ENCODE measurements at places on chromosomes 13 and 19. TPM values are rescaled to one million over a fixed set of nuclear protein-coding genes. Genes with fewer than 3 reads are reported as not detected.

- no peak for DNase-seq
Measured at GRCh38 chr13:52944697-52945096, 83.9 kb upstream of the OLFM4 start.

DNA sequence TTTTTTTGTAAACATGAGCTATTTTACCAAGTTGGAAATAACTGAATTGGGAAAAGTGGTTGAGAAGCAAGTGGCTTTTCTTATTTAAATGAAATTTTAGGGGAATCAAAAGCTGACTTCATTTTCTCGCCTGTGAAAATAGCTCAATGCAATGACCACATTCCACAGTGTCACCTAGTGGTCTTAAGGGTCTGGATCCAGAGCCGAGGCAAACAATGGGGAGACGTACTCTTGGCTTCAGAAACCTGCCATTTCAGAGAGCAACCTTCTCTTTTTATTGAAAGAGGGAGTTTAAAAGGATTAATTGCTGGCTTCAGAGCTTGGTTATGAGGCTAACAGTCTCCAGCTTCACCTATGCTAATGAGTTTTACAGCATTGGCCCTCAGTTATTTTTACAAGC, 39.7 kb upstream of the RXFP2 start:
- no peak for DNase-seq

- peak; percentile 56 for DNase-seq
Measured at GRCh38 chr13:22915442-22916082, 265.2 kb upstream of the SGCG start.

CGB2 gene
- polyA plus RNA-seq: not detected

KLF5 gene
- polyA plus RNA-seq: 5.6 TPM

DNA sequence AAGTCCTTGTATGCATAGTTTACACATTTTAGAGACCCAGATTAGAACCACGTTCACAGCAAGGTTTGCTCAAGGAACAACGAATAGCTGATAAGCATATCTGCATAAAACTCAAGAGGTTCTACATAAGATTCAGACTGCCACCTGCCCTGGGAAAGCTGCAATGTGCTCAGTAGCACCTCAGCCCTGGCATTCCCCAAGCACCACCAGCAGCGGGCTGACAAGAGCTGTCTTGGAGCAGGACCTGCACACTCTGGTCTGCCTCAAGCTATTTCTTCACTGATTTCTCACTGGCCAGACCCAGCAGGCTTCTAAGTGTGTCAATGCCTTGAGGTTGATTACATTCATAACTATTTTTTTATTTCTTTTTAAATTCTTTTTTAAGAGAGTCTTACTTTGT, 65.8 kb upstream of the UQCRFS1 start:
- no peak for DNase-seq

ADGRE1 gene
- polyA plus RNA-seq: not detected

DNA sequence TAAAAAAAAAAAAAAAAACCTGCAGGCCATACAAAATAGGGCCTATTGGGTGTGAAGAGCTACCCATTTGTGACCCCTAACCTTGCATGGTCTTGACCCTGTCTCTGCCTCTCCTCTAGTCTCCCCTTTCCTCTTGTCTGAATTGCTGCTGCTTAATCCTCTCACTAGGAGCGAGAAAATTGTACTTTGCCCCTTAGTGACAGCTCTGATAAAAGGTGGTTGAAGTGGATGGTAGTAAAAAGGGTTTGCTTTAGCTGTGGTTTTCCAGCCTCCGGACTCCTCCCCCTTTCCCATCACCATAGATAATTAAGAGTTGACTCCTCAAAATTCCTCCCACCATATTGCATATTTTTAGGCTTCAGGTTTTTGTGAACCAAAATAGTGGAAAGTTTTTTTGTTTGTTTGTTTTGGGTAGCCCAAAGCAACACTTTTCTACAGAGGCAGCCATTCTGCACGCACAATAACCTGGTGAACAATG, 23.5 kb downstream of the ACTN4 start:
- DNase-seq: peak; percentile 62

THSD1 gene
- 11.5 TPM for polyA plus RNA-seq

GRCh38 chr13:113756441-113757097, 2.5 kb upstream of the TMEM255B start:
- DNase-seq: peak; percentile 24

- no peak for DNase-seq
Measured at GRCh38 chr19:1068009-1069001, 1.3 kb downstream of the ARHGAP45 start.

DNA sequence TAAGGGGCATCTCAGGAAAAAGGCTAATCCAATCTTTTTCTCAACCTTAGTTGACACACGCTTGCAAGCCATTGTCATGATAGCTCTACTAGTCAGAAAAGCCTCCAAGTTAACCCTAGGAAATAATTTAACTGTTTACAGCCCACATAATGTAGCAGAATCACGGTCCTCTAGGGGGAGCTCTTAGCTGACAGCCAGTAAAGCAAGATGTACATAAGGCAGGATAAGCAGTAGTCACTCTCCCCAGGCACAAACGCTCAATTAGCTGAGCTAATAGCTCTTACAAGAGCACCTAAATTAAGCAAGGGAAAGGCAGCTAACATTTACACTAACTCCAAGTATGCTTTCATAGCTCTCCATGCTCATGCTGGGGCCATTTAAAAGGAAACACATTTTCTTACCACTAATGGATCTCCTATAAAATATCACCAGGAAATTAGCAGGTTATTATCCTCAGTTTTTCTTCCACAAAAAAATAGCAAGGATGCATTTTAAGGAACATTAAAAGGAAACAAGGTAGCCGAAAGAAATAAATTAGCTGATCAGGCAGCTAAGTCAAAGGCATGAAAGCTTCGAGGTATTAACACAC, 33.7 kb upstream of the ZSCAN5A start:
- peak; percentile 39 for DNase-seq

GRCh38 chr13:111629926-111630325, 309.5 kb downstream of the TEX29 start:
- DNase-seq: no peak

PRDX2 gene
- 252 TPM for polyA plus RNA-seq

CEACAM19 gene
- 1.3 TPM for polyA plus RNA-seq

DNA sequence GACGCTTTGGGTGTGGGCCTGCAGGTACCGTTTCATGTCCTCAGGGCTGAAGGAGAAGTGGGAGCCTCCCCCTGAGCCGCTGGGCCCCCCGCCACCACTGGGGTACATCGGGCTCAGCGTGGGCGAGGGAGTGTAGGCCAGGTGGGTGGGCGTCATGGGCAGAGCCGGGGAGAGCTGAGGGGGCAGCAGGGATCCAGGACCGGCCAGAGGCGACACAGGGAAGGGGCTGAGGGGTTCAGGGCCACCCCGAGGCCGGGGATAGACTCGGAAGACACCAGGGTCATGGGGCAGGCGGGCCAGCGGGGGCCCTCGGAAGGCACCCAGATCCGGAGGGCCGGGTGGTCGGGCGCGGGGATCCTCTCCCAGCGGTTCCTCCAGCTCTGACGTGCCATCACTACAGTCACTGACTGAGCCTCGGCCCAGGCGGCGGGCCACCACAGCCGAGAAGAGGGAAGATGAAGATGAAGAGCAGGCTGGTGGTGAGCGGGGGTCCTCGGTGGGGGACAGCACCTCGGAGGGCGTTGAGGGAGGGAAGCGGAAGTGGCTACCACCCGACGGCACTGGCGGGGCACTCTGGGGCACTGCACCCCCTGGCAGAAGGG, 5.7 kb downstream of the ERF start:
- DNase-seq: no peak

DNA sequence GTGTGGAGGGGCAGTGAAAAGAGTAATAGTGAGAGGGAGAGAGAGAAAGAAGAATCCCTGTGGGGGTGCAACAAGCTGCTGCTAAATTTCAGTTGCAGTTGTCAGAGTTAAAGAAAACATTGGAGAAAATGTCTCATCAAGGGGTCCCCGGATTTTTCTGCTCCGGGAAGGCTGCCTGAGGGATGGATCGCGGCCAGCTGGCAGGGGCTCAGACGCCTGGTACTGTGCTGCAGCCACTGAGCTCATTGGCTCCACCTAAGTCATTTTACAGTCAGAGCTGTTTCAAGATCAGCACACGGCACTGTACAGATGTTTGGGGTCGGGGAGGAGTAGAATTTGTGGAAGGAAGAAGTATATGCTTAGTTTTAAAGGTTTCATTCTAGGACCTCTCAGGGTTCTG, 106.2 kb downstream of the SHISA2 start:
- no peak for DNase-seq

GRCh38 chr13:112900226-112900600, 68.8 kb upstream of the MCF2L start:
- no peak for DNase-seq

- no peak for DNase-seq
Measured at GRCh38 chr13:113915786-113916329, 52.0 kb upstream of the GAS6 start.

DNA sequence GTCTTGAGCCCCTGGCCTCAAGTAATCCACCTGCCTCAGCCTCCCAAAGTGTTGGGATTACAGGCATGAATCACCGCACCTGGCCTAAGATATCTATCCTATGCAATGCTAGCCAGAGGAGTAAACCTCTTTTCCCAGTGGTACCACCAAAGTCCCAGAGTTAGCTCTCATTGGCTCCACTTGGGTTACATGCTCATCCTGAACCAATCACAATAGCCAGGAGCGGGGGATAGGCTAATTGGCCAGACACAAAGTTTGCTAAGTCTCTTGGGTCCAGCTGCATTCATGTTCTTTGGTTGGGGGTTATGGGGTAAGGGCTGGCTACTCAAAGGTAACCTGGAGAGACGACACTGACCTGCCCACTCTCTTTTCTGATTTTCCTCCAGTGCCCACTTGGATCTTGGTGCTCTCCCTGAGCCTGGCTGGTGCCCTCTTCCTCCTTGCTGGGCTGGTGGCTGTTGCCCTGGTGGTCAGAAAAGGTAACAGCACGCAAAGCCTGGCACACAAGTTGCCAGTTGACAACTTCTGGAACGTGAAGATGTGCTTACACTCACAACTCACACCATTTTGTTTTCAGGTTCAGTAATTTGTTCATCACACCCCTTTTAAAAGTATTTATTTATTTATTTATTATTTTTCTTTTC, 7.8 kb downstream of the C19orf38 start:
- peak; percentile 37 for DNase-seq

ZNF534 gene
- polyA plus RNA-seq: 0.20 TPM

DNA sequence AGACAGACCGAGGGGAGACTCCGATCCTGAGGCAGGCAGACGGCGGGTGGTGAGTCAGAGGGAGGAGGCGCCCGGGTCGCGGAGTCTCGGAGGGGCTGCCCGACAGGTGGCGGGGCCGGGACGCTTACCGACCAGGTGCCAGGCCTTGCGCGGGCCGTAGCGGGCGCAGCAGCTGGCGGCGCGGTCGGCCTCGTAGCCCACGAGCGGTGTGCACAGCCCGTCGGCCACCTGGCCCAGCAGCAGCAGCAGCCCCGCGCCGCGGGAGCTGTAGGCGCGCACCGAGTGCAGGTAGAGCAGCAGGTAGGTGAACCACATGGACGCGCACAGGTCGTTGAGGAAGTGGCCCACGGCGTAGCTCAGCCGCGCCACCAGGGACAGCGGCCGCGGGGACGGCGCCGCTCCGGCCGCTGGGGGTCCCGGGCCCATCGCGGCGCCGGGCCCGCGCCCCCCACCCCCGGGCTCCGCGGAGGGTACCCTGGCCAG, 367 bp downstream of the MFSD12 start:
- peak; percentile 72 for DNase-seq

DNA sequence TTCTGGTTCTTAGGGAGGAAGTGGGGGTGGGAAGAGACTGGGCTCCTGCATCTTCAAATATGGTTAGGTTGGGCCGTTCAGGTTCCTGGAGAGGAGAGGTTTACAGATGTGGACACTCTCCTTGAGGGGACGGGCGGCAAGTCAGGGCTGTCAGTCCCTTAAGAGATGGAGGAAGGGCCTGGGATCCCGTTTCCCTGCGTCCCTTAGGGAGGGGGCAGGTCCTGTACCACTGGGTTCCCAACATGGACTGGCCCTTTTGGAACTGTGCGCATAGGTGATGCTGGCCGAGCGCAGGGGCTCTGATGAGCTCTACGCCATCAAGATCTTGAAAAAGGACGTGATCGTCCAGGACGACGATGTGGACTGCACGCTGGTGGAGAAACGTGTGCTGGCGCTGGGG, 10.9 kb upstream of the CACNG7 start:
- DNase-seq: no peak

- DNase-seq: peak; percentile 37
Measured at GRCh38 chr13:31195616-31196015, 4.2 kb upstream of the B3GLCT start.

DNA sequence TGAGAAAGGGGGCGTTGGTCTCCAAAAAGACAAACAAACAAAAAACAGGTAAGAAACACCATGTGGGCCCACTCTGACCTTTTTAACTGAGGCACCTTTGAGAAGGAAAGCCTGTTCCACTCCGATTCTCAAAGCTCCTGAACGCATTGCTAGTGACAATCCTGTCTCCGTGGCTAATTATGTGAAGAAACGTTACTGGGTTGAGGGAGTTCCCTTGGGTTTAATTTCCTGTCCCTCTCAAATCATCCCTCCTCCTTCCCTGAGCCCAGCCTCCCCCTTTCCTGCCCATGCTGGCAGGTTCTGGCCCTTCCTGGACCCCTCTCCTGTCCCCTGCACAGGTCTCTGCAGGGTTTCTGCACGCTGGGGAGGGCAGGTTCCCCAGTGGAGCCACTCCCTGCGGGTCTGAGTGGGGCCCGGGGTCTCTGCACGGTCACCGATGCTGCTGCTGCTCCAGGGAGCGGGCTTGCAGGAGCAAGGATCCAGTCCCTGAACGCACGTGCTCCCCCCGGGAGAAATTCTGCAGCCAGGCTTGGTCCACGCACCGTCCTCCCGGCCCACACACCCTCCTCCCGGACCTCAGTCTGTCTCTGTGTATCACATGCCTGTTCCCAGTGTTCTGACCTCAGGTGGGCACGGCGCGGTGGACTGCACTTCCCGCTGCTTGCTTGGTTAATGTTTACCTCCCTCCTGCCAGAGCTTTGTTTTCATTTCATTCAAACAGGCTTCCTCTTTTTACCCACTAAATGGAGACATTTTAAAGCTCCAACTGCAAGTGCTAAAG, 76.4 kb upstream of the MCF2L start:
- DNase-seq: no peak

IGFLR1 gene
- 3.2 TPM for polyA plus RNA-seq

DNA sequence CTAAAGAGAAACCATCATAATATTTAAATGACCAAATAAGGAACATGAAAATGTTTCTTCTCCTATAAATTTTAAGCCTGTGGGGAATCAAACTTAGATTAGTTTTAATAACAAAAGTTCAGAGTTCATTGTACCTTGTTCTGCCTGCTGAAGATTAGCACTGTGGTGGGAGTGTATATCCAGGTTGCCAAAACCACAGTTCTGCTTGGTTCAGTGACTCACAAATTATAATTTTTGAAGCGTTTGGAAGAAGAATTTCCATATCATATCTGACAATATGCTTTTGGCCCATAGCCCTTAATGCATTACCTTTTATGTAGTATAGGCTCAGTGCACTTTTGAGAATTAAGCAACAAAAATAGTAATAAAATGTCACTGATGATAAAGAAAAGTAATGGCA, 545.2 kb downstream of the GPC6 start:
- DNase-seq: peak; percentile 17

DNA sequence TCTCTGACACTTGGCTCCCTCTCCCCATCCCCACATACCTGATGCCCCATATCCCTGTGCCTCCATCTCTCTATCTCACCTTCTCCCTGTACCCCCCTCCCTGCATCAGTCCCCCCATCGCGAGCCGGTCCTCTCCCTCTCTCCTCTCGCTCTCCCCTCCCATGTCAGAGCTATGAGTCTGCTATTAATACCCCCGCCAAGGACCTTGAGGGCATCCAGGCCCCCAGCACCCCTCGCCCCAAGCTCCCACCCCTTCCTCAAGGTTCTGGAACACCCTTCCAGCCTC, 1.6 kb downstream of the GRIN2D start:
- no peak for DNase-seq

- no peak for DNase-seq
Measured at GRCh38 chr13:62142048-62142447, 726.4 kb upstream of the PCDH20 start.

CYP4F12 gene
- polyA plus RNA-seq: not detected
